ENCODE measurements at places on chromosomes 2 and 18.

DNA sequence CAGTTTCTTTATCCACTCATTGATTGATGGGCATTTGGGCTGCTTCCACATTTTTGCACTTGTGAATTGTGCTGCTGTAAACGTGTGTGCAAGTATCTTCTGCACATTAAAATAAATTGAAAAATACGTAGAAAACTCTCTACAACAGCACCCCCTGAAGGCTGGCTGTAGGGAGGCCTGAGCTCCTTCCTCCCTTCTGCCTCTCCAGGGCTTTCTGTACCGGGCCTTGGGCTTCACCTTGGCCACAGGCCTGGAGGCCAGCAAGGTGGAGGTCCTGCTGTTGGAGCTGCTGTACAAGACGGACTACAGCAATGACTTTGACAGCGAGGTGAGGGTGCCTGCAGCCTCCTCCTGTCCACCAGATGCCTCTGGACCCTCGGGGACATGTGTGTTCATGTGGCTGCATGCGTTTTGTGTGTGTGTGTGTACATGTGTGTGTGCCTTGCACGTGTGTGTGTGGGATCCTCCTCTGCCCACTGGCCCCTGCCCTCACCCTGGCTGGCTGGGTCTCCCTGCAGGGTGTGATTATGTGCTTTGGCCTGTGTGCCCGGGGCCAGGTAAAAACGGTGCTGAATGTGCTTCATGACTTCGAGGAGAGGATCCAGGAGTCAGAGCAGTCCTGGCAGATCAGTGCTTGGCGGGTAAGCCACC is 29.2 kb downstream of the MROH2A start:
- no peak overlapping the region for H3K4me3 ChIP-seq
- no peaks in the 10 kb centered on the region for H3K36me3 ChIP-seq
- H3K27me3 ChIP-seq, result no peaks in the 10 kb centered on the region
- H3K4me1 ChIP-seq, result no peaks in the 10 kb centered on the region
- DNase-seq, result peak; percentile 36

DNA sequence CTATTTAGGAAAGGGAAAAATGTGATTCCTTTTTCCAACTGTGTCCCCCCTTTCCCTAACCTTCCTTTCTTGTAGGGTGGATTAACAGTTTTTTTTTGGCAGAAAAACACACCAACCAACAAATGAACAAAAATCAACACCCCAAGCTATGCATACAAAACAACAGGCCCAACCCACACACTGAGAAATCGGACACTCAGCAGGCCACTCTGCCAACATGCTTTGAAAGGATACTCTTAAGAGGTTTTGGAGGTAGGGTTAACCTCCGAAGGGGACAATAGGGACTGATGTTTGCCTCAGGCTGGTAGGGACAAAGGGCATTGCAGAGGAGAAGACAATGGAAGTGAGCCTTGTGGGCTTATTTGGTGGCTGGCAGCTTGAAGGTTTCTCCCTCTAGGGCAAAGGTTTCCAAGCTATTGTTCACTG is 33.1 kb upstream of the POLE4 start:
- peaks cover 7% of the 10 kb centered on the region for H3K27me3 ChIP-seq
- peaks cover 5% of the 10 kb centered on the region for H3K4me1 ChIP-seq

GRCh38 chr18:9910661-9911060 is 3.2 kb upstream of the VAPA start:
- H3K36me3 ChIP-seq, result no peaks in the 10 kb centered on the region
- peaks cover 52% of the 10 kb centered on the region for H3K27me3 ChIP-seq
- no peak overlapping the region for H3K27ac ChIP-seq
- H3K4me1 ChIP-seq, result no peaks in the 10 kb centered on the region
- no peak for DNase-seq

- no peak overlapping the region for H3K27ac ChIP-seq
- H3K4me3 ChIP-seq, result no peak overlapping the region
- no peaks in the 10 kb centered on the region for H3K4me1 ChIP-seq
- H3K36me3 ChIP-seq, result no peaks in the 10 kb centered on the region
- DNase-seq, result peak; percentile 86
These were observed 466.5 kb downstream of the METTL4 start for GRCh38 chr18:2104620-2105462.

GRCh38 chr18:40413160-40413559 is 1541.9 kb upstream of the PIK3C3 start:
- H3K4me1 ChIP-seq, result no peaks in the 10 kb centered on the region
- H3K27ac ChIP-seq, result no peak overlapping the region
- H3K27me3 ChIP-seq, result no peaks in the 10 kb centered on the region
- no peaks in the 10 kb centered on the region for H3K36me3 ChIP-seq
- H3K4me3 ChIP-seq, result no peak overlapping the region

DNA sequence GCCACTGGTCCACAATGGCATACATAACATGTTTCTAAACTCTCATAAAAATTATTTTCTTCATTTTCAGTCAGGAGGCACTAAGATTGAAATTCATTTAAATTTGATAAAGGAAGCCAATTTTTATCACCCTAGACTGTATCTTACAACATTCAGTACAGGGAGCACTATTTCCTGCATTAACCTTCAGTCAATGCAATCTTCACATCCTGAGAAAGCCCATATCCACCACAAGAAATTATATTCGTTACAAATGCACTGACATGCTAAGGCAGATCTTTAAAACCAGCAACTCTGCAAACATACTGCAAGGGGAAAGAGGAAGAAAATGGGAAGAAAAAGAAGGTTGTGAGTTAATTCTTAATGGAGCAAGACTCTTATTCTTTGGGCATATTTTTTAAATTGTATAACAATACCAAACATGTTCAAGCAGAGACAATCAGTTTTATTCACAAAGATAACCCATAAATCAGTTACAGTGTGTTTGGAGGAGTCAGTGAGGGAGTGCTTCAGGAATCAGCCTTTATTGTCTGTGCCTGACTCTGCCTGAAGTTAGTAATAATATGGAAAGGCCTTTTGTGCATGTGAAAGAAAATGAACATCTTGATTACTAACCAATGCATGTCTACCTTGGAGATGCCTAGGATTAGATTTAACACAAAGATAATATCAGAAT is 370.1 kb downstream of the FBXO15 start:
- no peaks in the 10 kb centered on the region for H3K36me3 ChIP-seq
- no peaks in the 10 kb centered on the region for H3K27me3 ChIP-seq
- no peak for DNase-seq
- no peak overlapping the region for H3K27ac ChIP-seq

DNA sequence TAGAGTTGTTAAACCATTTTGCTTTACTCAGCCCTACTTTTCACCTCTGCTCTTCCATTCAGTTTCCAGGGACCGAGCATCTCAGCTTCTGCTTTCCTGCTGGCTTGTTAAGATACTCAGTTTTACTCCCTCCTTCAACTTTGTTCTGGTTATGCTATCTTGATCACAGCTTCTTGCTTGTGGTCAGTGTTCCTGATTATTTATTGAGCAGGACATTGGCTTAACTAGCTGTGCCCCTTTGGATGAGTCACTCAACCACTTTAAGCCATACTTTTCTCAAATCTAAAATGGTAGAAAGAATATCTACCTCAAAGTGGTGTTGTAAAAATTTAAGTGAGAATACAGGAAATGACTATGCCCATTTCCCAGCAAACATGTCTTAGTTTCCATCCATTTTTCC is 124.0 kb downstream of the KYNU start:
- H3K36me3 ChIP-seq, result no peaks in the 10 kb centered on the region
- H3K27ac ChIP-seq, result no peak overlapping the region
- H3K4me1 ChIP-seq, result no peaks in the 10 kb centered on the region
- DNase-seq, result no peak

- H3K4me3 ChIP-seq, result no peak overlapping the region
- DNase-seq, result no peak
These were observed 230.2 kb upstream of the TNP1 start for GRCh38 chr2:217090024-217090473.

- H3K4me3 ChIP-seq, result no peak overlapping the region
- H3K27me3 ChIP-seq, result no peaks in the 10 kb centered on the region
- no peaks in the 10 kb centered on the region for H3K36me3 ChIP-seq
- H3K27ac ChIP-seq, result no peak overlapping the region
These were observed 24.5 kb upstream of the MMADHC start for GRCh38 chr2:149612122-149612521.

GRCh38 chr2:70835643-70836042 is at the start of gene CD207:
Gene CD207 (minus strand): TSS chr2:70835816. CDS start chr2:70835776, 40 bp downstream.
- no peaks in the 10 kb centered on the region for H3K36me3 ChIP-seq
- no peak within 1 kb of the TSS for H3K4me3 ChIP-seq
- H3K27ac ChIP-seq, result no peak within 1 kb of the TSS
- no peaks in the 10 kb centered on the region for H3K4me1 ChIP-seq
- H3K27me3 ChIP-seq, result peaks cover 6% of the 10 kb centered on the region

GRCh38 chr2:43074052-43074451 is 152.4 kb downstream of the ZFP36L2 start:
- no peaks in the 10 kb centered on the region for H3K36me3 ChIP-seq
- H3K27ac ChIP-seq, result no peak overlapping the region
- no peak overlapping the region for H3K4me3 ChIP-seq
- H3K27me3 ChIP-seq, result no peaks in the 10 kb centered on the region
- DNase-seq, result peak; percentile 6

- DNase-seq, result no peak
- no peaks in the 10 kb centered on the region for H3K27me3 ChIP-seq
These were observed 531.9 kb downstream of the PARD3B start for GRCh38 chr2:205077159-205077558.
